ENCODE measurements at places on chromosomes 12 and 14.

DNA sequence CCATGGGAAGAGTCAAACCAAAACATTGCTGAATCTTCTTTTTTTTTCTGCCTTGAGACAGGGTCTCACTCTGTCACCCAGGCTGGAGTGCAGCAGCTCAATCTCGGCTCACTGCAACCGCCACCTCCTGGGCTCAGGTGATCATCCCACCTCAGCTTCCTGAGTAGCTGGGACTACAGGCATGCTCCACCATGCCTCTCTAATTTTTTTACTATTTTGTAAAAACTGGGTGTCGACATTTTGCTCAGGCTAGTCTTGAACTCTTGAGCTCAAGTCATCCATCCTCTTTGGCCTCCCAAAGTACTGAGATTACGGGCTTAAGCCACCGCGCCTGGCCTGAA, 1.5 kb upstream of the KRT75 start:
- DNase-seq: no peak

DNA sequence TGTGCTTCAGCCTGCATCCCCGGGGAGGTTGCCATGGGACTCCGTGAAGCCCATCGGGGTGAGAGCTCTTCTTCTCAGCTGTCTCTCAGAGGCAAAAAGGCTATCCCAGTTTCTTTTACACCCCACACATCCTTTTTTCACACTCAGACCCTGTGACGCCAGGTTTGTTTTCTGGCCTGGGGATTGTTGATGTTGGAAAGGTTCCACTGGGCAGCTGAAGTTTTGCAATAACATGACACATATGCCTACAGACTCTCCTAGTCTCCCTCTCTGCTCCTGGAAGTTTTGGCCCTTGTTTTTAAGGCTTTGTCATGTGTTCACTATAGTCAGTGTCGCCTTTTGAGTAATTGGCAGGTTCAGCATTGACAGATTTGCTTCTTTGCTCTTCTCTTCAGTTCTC, 118.6 kb downstream of the SMOC1 start:
- no peak for DNase-seq

- DNase-seq: no peak
Measured at GRCh38 chr14:67999290-67999689, 179.7 kb downstream of the RAD51B start.

GRCh38 chr12:31685801-31686200, 26.3 kb downstream of the ETFBKMT start:
- DNase-seq: no peak

DNA sequence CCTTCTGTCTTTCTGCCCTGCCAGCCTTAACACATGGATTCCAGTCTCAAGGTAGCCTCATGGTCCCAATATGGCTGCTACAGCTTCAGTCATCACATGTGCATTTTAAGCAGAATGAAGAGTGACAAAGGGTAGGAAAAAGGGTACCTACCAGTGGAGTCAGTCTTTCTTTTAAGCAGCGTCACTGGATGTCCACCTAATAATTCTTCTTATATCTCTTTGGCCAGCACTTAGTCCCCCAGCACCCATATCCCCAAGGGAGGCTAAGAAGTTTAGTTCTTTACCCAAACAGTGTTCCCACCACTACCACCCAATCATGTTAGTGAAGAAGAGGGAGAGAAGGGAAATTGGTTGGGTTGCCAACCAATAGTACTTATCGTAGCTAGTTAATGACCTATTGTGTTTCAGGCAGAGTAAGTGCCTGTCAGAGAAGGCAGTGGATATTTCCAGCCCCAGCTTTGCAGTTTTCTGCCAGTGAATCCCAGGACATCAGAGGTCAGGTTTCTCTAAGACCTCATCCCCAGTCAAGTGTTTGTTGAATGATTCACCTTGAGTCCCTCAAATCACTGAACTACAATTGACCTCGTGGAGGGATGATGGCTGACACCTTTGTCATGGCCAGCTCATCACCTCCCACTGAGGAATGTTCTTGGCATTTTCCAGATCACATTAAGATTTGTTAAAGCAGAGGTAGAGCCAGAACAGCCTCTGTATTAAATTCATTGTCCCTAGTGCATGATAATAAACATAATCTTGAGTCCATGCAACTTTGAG, 250.9 kb upstream of the CRY1 start:
- DNase-seq: no peak

GRCh38 chr12:6869049-6870021, 2.0 kb downstream of the TPI1 start:
- peak; percentile 79 for DNase-seq

DNA sequence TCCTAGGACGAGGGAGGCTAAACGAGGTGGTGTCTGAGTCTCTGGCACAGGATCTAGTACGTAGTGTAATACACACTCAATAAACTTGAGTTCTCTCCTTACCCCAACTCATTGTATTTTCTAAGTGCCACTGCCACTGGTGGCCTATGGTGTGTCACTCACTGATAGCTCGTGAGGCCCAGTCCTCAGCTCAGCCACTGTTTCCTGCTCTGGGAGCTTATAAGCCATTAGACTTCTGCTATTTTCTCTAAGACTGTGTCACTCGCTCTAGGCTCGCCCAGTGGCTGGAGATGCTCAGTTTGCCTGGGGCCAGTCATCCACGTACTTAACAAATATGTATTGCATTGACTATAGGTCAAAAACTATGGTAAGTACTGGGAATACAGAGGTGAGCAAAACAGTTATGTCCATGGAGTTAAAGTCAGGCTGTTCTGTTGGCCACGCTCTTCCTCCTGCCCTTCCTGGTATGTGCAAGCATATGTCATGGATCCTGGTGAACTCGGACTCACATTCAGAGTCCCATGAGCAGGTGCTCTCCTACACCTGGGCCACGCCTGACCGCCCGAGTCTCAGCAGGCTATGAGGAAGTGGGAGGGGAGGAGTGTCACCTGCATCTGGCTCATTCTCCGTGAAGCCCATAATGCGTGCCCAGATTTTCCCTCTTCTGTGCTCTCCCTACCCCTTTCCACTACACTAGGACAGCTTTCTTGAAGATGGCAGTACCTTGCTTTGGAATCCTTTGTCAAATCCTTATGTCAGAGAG, 41.6 kb downstream of the DEGS2 start:
- no peak for DNase-seq

DNA sequence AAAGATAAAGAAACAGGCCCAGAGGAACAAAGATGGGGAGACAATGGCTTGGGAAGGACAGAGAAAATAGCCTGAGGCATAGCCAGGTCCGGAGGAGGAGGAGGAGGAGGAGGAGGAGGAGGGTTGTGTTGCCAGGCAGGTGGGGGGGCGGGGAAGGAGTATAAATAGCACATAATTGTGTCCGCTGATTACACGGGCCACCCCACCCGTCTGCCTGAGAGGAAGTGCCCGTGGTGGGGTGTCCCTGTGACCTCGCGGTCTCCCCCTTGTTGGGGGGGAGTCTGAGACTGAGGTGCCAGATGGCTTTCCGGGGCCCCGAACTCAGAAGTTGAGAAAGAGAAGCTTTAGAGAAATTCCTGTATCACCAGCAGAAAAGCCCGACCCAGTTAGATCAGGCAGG, 1.9 kb upstream of the SP7 start:
- DNase-seq: no peak

DNA sequence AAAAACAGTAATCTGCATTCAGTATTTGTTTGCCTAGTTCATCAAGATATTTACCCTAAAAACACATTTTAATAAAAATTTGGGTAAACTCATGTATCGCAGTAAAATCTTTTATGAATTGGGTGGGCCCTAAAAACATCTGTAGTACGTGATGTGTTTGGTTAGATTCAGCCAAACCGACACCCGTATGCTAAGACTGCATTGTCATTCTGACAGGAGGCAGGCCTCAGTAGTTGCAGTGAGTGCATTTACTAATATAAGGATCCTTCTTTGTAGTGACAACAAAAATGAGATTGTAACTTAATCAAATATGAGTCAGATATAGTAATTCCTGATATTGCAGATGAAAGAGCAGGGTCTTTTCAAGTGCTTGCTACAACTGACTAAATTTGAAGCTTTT, 191.8 kb downstream of the SLC16A7 start:
- DNase-seq: no peak

- DNase-seq: no peak
Measured at GRCh38 chr12:4252601-4253000, 21.0 kb upstream of the CCND2 start.
